ENCODE measurements at places on chromosomes 13 and 19.

DNA sequence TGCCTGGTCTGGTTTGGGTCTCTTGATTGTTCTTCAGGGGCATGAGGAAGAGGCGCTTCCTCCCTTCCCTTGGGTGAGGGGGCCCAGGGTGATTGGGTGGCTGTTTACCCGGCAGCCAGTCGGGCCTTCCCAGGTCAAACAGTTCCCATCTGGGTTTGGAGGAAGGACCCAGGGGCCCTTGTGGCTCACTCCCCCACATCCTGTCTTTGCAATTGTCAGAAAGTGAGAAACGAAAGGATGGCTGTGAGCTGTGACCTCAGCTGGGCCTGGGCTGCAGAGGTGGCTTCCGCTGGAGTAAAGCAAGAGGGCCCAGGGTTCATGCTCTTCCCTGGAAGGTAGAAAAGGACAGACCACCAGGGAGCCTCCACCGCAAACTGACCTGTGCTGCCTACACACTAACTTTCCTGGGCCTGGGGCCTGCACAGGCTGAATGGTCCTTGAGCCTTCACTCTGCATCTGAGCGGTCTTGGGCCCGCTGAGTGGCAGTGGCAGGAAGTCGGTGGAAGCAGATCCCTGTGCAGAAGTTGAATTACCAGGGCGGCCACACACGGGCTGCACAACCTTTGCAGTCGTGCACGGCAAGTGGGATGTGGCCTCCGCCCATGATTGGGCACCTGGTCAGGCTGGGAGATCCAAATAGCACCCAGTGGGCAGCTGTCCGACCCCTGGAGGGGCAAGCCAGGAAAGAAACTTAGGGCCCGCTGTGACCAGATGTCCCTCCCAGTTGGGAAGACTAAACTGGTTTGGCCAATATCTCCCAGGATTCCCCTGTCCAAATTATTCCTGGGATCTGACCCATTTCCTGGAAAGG, 5.3 kb upstream of the CD79A start:
- DNase-seq, result peak; percentile 61

DNA sequence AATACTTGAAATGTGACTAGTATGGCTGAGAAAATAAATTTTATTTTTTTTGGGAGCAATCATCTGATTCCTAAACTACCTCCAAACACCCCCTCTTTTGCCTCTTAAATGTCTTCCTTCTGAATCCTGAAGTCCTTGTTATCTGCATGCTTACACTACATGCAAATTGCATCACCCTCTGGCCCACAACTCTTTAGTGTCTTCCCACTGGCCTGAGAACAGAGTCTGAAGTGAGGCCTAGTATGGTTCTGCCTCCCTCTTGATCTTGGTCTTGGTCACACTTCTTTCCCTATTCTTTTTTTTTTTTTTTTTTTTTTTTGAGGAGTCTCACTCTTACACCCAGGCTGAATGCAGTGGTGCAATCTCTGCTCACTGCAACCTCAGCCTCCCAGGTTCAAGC, 4.8 kb downstream of the ZNF558 start:
- no peak for DNase-seq

GRCh38 chr19:39737351-39737750, 478 bp downstream of the CLC start:
- no peak for DNase-seq

DNA sequence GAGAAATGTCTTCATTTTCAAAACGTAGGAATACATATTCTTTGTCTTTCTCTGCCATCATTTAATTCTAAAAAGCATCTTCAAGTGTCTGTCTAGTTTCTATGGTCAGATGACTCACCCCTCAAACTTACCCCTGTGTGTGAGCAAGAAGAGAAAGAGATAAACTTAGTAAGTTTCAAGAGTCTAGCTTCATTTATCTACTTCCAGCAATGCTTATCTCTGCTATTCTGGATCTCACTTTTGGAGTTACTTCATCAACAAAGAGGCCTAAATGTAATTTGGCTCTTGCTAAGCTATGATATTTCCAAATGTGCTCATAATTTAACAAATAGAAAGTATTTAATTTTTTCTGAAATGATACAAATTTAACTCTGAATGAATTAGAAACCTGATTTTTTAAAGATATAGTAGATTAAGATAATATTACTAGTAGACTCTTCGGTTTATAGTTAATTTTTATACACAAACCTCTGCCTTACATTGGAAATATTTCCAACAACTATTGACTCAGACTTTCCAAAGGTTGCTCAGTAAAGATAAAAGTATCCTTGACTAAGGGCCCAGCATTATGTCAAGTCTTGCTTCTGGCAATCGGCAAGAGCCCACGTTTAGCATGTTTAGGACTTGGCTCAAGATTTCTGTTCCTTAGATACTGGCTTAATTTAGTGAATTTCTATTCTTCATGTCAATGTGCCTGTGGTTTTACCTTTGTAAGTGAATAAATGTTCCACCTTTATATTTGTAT, 1511.0 kb upstream of the SLC10A2 start:
- no peak for DNase-seq

GRCh38 chr13:43983373-43983772, 103.7 kb downstream of the LACC1 start:
- DNase-seq, result no peak
